ENCODE measurements at places on chromosomes 13 and 19.

DNA sequence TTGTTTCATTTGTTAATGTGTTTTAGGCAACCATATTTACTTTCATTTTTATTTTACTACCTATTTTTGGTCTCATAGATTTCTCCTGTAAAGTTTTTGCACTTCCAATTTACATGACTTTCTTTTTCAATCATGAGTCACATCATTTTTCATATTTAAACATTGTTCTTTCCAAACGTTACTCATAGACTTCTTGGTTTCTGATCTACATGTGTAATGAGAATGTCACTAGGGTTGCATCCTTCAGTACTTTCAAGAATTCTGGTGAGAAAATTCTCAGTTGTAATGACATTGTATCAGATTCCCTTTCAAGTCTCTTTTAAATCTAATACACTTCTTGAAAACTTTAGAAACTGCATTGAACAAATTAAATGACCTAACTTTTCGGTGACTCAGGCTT, 991.7 kb downstream of the EFNB2 start:
- H3K36me3 ChIP-seq, result no peaks in the 10 kb centered on the region
- no peak for DNase-seq
- no peak overlapping the region for H3K27ac ChIP-seq
- no peaks in the 10 kb centered on the region for H3K4me1 ChIP-seq

DNA sequence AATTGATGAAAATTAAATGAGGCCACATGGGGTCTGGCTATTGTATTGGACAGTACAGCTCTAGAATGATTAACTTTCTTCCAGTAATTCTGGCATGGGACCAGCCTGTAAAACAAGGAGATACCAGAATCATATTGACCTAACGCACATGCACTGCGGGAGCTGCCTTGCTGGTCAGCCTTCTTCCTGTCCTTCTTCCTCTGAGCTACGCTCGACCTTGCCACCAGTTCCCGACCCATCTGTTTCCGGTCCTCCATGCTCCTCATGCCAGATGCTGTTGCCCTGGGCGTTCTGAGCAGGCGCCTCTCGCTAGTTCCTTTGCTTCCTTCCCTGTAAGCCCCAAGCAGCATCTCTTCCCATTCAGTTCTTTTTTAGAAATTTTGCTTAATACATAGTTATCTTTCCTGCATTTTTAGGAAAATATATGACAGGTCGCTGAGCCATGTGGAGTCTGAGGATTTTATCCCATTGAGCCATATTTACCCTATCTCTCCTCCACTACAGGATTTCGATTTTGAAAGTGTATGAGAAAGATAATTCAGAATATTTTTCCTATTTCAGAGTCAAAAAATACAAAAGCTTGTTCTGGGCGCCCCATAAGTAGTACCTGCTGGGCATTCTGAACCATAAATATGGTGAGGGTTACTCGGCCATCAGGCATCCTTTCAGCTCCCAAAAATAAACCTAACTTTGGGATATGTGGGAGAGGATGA, 38.6 kb downstream of the TNFRSF19 start:
- H3K27me3 ChIP-seq, result no peaks in the 10 kb centered on the region
- no peak for DNase-seq
- no peak overlapping the region for H3K4me3 ChIP-seq
- H3K36me3 ChIP-seq, result peaks cover 6% of the 10 kb centered on the region
- H3K4me1 ChIP-seq, result peaks cover 38% of the 10 kb centered on the region
- H3K27ac ChIP-seq, result peak overlapping the region; percentile 28

GRCh38 chr13:24271601-24272451, 37.6 kb upstream of the C1QTNF9 start:
- H3K27me3 ChIP-seq, result no peaks in the 10 kb centered on the region
- H3K4me3 ChIP-seq, result peak overlapping the region; percentile 44
- no peak for DNase-seq
- peak overlapping the region; percentile 86 for H3K27ac ChIP-seq
- H3K36me3 ChIP-seq, result no peaks in the 10 kb centered on the region

DNA sequence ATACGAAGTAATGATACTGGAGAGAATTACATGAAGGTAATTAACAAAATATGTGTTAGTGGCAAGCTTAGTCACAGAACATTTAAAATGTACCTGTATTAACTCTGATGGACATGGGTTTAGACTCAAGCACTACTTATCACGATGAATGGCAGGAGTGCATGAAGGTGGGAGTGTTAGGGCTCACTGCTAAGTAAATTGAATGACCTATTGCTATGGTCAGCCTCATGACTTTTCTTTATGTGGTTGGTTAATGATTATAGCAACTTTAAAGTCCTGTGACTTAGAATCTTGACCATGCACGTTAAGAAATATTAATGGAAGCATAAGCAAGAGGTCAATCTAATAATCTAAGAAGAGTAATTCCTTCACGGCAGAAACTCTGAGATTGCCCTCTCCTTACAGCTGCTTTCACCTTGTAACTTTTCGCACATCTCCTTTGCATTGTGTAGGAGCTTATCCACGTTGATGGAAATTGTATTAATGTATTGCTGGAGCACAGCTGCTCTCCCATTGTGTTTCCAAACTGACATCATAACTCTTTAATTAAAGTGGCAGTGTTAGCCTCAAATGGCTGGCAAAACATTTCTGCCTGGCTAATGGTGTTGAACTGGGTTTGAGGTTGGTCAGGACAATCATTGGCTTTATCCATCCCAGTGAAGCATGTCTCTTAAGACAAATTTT, 114.5 kb downstream of the RXFP2 start:
- H3K4me3 ChIP-seq, result no peak overlapping the region
- DNase-seq, result no peak
- peaks cover 43% of the 10 kb centered on the region for H3K27me3 ChIP-seq
- no peak overlapping the region for H3K27ac ChIP-seq
- H3K4me1 ChIP-seq, result no peaks in the 10 kb centered on the region

- H3K27me3 ChIP-seq, result no peaks in the 10 kb centered on the region
- H3K27ac ChIP-seq, result peak overlapping the region; percentile 69
- DNase-seq, result no peak
- H3K4me3 ChIP-seq, result no peak overlapping the region
- peaks cover 4% of the 10 kb centered on the region for H3K36me3 ChIP-seq
Observed at GRCh38 chr19:4012092-4012974, 4.8 kb downstream of the PIAS4 start.

DNA sequence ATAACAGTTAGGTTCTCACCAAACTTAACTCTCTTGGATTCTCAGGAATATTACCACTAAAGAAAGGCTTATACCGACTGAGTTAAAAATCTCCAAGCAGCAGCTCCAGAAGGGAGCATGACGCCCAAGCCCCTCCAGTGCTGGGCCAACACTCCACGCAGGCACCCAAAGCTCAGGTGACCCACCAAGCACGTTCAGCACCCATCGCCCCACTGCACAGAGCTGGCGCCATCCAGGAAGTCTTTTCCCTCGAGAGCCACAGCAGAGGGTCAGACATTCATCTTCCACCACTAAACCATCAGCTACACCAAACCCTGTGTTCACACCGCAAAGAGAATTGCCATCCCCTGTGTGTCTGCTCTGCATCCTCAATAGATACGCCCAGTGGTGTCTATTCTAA, 65.7 kb downstream of the SOX1 start:
- no peak for DNase-seq
- H3K27ac ChIP-seq, result no peak overlapping the region
- H3K4me1 ChIP-seq, result no peaks in the 10 kb centered on the region
- no peak overlapping the region for H3K4me3 ChIP-seq
- H3K27me3 ChIP-seq, result peaks cover 92% of the 10 kb centered on the region

DNA sequence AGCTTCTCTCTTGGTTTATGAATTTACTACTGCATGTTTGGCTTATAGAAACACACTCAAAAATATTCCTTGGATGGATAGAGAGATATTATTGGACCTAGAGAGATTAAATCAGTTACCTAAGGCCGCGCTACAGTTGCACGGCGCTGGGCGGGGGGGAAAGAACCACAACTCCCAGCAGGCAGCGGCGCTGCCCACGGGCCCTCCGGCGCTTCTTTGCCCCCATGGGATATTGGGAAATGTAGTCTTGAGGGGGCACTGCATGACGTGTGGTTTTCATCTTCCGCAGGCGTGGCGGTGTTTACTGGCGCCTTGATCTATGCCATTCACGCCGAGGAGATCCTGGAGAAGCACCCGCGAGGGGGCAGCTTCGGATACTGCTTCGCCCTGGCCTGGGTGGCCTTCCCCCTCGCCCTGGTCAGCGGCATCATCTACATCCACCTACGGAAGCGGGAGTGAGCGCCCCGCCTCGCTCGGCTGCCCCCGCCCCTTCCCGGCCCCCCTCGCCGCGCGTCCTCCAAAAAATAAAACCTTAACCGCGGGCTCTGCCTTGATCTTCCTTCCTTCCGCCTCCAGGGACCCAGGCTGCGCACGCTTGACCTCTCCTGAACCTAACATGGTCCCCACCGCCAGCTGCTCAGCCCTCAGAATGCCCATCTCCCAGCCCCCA, 4.8 kb downstream of the EMP3 start:
- H3K4me1 ChIP-seq, result peaks cover 55% of the 10 kb centered on the region
- peak overlapping the region; percentile 85 for H3K27ac ChIP-seq
- peaks cover 6% of the 10 kb centered on the region for H3K36me3 ChIP-seq
- DNase-seq, result peak; percentile 83
- peak overlapping the region; percentile 85 for H3K4me3 ChIP-seq
- H3K27me3 ChIP-seq, result no peaks in the 10 kb centered on the region

GRCh38 chr19:33905473-33905936, 108.8 kb downstream of the KCTD15 start:
- H3K4me1 ChIP-seq, result peaks cover 10% of the 10 kb centered on the region
- H3K4me3 ChIP-seq, result peak overlapping the region; percentile 79
- DNase-seq, result peak; percentile 45
- peak overlapping the region; percentile 73 for H3K27ac ChIP-seq
- H3K36me3 ChIP-seq, result no peaks in the 10 kb centered on the region

DNA sequence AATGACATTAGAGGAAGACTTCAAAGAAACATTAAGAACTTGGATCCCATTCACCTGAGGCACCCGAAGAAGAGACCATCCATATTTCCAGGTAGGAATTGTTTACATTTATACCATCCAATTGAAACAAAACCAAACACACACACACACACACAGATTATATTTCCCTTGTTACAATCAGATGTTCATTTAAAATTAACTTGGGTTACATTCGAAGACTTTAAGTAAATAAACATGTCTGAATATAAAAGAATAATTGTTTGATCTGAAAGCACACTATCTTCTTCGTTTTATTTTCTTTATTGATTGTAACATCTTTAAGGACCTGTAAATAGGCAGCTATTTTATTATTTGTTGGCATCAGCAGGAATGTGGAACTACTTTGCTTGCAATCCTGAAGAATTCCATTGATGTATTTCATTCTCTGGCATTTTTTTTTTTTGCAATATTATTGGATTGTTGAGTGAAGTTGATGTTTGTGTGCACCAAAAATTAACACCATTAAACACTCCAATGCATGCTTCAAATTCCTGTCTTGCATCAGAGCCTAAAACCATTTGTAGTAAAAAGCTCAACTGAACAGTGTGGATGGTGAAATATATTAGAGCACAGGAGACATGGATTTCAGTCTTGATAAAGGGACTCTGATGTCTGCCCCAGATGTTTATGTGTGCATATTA, 85.3 kb upstream of the FRY start:
- H3K27ac ChIP-seq, result peak overlapping the region; percentile 86
- H3K4me1 ChIP-seq, result peaks cover 34% of the 10 kb centered on the region
- H3K27me3 ChIP-seq, result no peaks in the 10 kb centered on the region
- H3K4me3 ChIP-seq, result peak overlapping the region; percentile 48
- DNase-seq, result no peak

- H3K36me3 ChIP-seq, result peaks cover 8% of the 10 kb centered on the region
- H3K4me1 ChIP-seq, result peaks cover 19% of the 10 kb centered on the region
- peak overlapping the region; percentile 50 for H3K4me3 ChIP-seq
Observed at GRCh38 chr19:1253514-1254080, 5.2 kb downstream of the MIDN start.

- DNase-seq, result no peak
- no peak overlapping the region for H3K27ac ChIP-seq
- H3K27me3 ChIP-seq, result peaks cover 84% of the 10 kb centered on the region
- H3K4me3 ChIP-seq, result no peak overlapping the region
- H3K4me1 ChIP-seq, result peaks cover 17% of the 10 kb centered on the region
- peaks cover 2% of the 10 kb centered on the region for H3K36me3 ChIP-seq
Observed at GRCh38 chr13:112067871-112068539, 1.1 kb downstream of the SOX1 start.

DNA sequence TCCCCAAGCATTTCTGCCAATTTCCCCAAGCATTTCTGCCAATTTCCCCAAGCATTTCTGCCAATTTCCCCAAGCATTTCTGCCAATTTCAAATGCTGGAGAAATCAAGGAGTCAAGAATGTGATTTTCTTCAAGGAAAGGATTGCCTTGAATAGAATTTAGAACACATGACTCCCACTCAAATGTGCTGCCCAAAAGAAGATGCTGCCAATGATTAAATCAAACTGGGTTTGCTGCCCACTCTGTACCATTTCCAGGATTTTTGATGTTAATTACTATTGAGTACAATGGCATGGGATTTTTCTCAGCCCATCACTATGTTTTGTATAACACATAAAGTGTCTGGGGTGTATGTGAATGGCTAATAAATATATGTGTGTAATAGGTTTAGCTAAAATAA, 21.9 kb upstream of the ENOX1 start:
- peaks cover 20% of the 10 kb centered on the region for H3K4me1 ChIP-seq
- no peak for DNase-seq
- H3K4me3 ChIP-seq, result no peak overlapping the region
- H3K27me3 ChIP-seq, result peaks cover 2% of the 10 kb centered on the region

- H3K4me3 ChIP-seq, result no peak overlapping the region
- DNase-seq, result no peak
- H3K36me3 ChIP-seq, result no peaks in the 10 kb centered on the region
- no peak overlapping the region for H3K27ac ChIP-seq
- H3K27me3 ChIP-seq, result peaks cover 43% of the 10 kb centered on the region
Observed at GRCh38 chr13:113916330-113916815, 52.5 kb upstream of the GAS6 start.

DNA sequence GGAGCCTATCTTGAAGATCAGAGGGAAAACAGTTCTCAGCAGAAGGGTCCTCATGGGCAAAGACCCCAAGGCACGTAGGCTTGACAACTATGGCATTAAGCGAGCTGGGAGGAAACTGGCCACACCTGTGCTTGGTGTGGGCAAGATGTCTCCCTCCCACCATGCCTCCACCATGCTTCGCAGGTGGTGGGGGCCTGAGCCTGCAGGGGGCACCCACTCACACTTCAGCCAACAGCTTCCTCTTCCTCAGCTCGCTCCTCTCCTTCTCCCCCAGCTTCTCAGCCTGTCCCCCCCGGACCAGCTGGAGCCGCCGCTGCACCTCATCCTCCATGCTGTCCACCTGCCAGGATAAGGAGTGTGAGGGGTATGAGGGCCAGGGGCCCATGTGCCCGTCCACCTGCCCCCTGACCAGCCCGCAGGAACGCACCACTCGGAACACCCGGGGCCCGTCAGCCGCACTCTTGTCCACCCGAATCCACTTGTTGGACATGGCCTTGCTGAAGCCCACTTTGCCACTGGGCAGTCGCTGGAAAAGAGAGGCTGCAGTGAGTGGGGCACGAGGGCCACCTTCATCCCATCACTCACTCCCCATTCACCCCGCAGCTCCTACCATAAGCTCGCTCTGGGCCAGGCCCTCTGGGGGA, 3.4 kb downstream of the FARSA start:
- no peaks in the 10 kb centered on the region for H3K27me3 ChIP-seq
- H3K27ac ChIP-seq, result no peak overlapping the region
- H3K4me1 ChIP-seq, result peaks cover 15% of the 10 kb centered on the region

- no peaks in the 10 kb centered on the region for H3K36me3 ChIP-seq
- no peak overlapping the region for H3K27ac ChIP-seq
- no peak overlapping the region for H3K4me3 ChIP-seq
- peaks cover 21% of the 10 kb centered on the region for H3K4me1 ChIP-seq
- no peak for DNase-seq
Observed at GRCh38 chr13:59538512-59538911, 625.2 kb downstream of the DIAPH3 start.

- peak overlapping the region; percentile 33 for H3K4me3 ChIP-seq
- H3K36me3 ChIP-seq, result peaks cover 1% of the 10 kb centered on the region
- H3K27me3 ChIP-seq, result no peaks in the 10 kb centered on the region
- no peak overlapping the region for H3K27ac ChIP-seq
- H3K4me1 ChIP-seq, result peaks cover 18% of the 10 kb centered on the region
Observed at GRCh38 chr19:49132974-49133609, 13.7 kb downstream of the PPFIA3 start.
